WTC11 (cell line): ENCODE measurements at places on chromosomes 7 and 10. TPM values are rescaled to one million over a fixed set of nuclear protein-coding genes. Genes with fewer than 3 reads are reported as not detected.

GRCh38 chr10:3415038-3415736 is 242.6 kb upstream of the PITRM1 start:
- no peak for DNase-seq
- H3K36me3 ChIP-seq: peaks cover 4% of the 10 kb centered on the region
- peaks cover 10% of the 10 kb centered on the region; the same call in 1 of the 2 replicates for H3K4me1 ChIP-seq
- H3K27ac ChIP-seq: no peak overlapping the region
- H3K4me3 ChIP-seq: no peak overlapping the region

DNA sequence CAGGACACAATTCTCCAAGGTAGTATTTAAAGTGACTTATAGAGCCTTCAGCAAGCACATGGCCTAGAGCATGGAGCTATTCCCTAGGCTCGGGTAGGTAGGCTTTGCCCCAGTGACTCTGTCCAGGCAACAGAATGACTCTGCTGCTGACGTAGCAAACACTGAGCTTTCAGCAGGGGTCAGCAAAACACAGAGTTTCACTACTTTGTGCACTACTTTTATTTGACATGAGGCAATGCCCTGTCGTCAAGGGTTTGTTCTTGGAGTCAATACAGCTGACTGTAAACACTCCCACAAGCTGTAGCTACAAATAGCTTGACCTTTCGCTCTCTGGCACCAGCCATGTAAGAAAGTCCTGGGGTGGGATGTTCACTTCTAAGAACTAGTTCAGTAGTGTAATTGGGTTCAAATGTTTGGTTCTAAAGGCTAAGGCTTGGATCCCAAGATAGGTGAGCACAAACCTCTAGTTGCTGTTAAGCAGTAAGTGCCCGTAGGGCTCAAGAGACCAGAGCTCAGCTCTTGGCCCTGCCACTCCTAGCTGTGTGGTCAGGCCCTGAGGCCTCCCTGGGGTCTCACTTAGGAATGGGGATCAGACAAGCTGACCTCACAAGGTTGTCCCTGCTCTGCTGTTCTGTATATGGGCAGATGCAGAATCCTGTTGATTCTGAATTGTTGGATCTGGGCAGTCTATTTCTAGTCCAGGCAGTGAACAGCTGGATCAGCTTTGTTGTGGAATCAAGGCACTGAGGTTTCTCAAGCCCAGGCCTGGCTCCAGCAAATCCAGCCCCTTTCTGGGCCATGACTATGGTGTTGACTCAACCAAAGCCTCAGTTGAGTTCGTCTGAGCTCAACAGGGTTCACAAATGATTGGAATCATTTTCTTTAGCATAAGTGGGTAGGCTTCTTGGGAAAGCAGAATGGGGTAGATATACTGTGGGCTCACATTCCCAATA is 10.7 kb downstream of the NODAL start:
- H3K36me3 ChIP-seq: peaks cover 41% of the 10 kb centered on the region
- peak overlapping the region; percentile 53 for H3K27ac ChIP-seq
- no peaks in the 10 kb centered on the region for H3K27me3 ChIP-seq
- DNase-seq: peak; percentile 33
- H3K4me3 ChIP-seq: no peak overlapping the region

GRCh38 chr10:46239993-46240683 is 46.7 kb upstream of the ANTXRL start:
- no peak overlapping the region for H3K27ac ChIP-seq
- H3K4me3 ChIP-seq: no peak overlapping the region
- H3K27me3 ChIP-seq: no peaks in the 10 kb centered on the region; the same call in 1 of the 2 replicates

DNA sequence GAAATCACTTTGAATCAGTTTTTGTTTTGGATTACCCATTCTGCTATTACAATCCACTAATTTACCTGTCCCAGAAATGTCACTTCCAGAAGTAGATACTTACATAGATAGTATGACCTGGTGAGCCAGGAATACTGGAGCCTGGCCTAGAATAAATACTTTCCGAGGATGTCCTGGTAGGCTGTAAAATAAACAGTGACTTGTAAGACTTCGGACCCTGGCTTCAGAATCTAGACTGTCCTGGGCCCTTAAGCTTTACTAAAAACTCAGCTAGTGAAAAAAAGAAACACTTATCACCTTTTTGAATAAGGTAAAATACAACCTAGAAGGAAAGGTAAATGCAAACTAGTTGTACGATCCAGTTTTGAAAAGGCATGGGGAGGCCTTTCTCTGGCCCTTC is 69.5 kb upstream of the AFAP1L2 start:
- no peaks in the 10 kb centered on the region for H3K27me3 ChIP-seq
- no peak for DNase-seq
- H3K27ac ChIP-seq: peak overlapping the region; percentile 62
- H3K4me3 ChIP-seq: no peak overlapping the region
- H3K4me1 ChIP-seq: peaks cover 26% of the 10 kb centered on the region

DNA sequence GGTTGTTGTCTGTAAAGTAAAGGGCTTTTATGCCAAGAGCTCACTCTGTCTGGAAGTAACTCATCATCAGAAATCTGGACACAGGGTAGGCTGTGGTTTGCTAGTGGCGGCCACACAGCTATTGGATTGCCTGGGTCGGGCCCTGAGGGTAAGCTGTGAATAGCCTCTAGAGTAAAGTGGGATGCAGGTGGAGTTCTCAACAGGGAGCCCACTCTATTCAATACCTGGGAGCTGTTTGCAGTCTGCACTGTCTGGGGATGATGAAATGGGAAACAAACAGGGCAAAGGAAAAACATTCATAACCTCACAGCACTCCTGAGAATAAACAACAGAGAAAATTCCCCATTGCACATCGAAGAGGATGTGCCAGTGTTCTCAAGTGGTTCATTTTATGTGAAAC is 582.6 kb downstream of the CALN1 start:
- H3K4me3 ChIP-seq: no peak overlapping the region
- H3K27ac ChIP-seq: peak overlapping the region; percentile 23; the same call in 1 of the 2 replicates
- H3K27me3 ChIP-seq: no peaks in the 10 kb centered on the region
- peaks cover 15% of the 10 kb centered on the region for H3K4me1 ChIP-seq

The NEBL gene
- 8.9 to 10.5 TPM (median 9.7 TPM) in 3 replicates for total RNA-seq

The VSTM4 gene
- total RNA-seq: 0.66 to 0.72 TPM (median 0.71 TPM) in 3 replicates

The TNS3 gene
- total RNA-seq: 28.3 to 37.7 TPM (median 29.6 TPM) in 3 replicates

The LMTK2 gene
- 23.0 to 25.5 TPM (median 24.3 TPM) in 3 replicates for total RNA-seq
